ENCODE measurements at places on chromosomes 1 and 21.

- DNase-seq: no peak
Measured at GRCh38 chr1:154707901-154708463, 100.0 kb upstream of the ADAR start.

DNA sequence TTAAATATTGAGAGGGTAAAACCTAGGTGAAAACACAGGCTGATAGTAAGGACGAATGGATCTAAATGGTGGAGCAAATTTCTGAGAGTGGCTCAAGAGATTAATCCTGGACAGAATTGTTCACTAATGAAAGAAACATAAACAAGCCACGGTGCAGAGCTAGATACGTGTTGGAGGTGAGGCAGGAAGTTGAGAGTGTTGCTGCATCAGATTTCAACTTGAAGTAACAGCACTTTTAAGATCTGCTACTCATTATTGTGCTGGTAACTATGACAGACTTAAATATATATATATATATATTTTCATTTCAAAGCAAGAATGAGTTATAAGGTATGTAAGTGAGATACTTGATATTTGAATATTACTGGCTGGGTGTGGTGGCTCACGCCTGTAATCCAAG lies 64.9 kb downstream of the PTGS2 start:
- DNase-seq: no peak

GRCh38 chr1:32066489-32066873 lies 6.3 kb upstream of the TMEM39B start:
- no peak for DNase-seq

DNA sequence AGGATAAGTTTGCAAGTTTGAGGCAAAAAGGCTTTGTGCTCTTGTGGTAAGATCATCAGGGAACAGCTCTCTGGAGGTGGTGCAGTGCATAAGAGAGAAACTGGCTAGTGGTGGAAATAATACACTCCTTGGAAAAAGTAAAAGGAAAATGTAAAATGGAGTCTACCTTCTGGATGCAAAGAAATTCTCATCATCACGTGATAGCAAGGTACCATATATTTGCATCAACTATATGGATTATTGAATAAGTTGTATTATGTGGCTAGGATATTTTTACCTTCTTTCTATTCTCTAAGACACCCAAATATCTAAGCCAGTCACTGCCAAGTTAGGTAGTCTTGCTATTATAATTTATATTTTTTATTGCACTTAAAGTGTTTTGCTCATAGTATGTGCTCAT lies 14.0 kb upstream of the LRRC7 start:
- DNase-seq: no peak

GRCh38 chr1:112508278-112509004 lies at the start of gene WNT2B:
TSS of gene WNT2B (plus strand) at chr1:112508965. CDS start at chr1:112509263, 298 bp downstream.
- DNase-seq: peak; percentile 56

GRCh38 chr1:85224734-85225623 lies 24.2 kb upstream of the SYDE2 start:
- DNase-seq: no peak

DNA sequence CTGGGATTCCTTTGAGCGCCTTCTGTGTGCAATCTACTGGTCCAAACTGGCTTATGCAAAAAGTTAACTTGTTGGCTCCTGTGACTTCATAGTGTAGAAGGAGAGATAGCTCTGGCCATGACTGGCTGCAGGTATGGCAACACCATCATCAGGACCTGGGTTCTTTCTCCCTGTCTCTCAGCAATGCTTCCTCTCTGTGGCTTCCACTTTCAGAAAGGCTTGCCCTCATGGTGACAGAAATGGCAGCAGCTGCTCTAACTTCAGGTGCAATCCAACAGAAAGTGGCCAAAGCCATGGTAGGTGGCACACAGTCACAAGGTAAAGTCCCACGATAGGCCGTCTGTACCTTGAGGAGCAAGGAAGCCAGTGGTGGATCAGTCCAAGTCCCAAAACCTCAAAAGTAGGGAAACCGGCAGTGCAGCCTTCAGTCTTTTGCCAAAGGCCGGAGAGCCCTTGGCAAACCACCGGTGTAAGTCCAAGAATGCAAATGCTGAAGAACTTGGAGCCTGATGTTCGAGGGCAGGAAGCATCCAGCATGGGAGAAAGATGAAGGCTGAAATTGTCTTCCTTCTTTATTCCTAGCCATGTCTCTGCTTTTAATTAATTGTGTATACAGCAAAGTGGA lies 45.0 kb downstream of the ZBTB40 start:
- DNase-seq: no peak

- DNase-seq: no peak
Measured at GRCh38 chr1:77954521-77954920, 24.4 kb downstream of the FUBP1 start.
